Retina (tissue), 1 donor: ENCODE measurements at places on chromosomes 12 and 14.

- DNase-seq = no peak
These were observed 91.8 kb upstream of the ARID2 start for GRCh38 chr12:45637706-45638105.

GRCh38 chr14:106790189-106791036 is 1264.0 kb downstream of the TMEM121 start:
- no peak for DNase-seq

GRCh38 chr12:52356762-52357580 is 10.3 kb downstream of the KRT85 start:
- DNase-seq = no peak

DNA sequence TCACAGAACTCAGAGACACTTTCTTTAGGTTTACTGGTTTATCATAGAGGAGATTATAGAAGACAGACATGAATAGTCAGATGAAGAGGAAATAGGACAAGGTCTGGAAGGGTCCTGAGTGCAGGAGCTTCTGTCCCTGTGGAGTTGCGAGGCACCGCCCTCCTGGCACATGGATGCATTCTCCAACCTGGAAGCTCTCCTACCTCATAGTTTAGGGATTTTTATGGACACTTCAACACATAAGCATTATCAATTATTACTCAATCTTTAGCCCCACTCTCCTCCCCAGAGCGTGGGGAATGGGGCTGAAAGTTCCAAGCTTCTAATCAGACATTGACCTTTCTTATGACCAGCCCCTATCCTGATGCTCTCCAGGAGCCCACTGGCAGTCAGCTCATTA is 12.6 kb upstream of the KRT7 start:
- DNase-seq = no peak

DNA sequence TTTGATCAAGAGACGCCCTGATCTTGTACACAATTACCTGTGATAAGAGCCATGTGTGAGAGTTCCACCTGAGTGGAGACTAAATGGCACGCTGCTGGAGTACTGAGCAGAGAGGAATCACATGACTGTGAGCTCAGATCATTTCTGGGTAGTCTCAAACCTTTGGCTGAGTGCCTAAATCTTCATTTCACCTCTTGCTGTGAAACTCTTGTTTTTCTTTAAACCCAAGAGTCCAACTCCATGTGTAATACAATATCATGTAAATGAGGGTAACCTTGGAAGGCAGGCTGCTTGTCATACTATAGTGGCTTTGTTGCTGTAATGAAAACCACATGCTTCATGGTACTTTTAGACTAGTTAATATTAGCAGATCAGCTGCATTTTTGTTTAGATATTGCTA is 156.9 kb downstream of the CAND1 start:
- DNase-seq = no peak

- DNase-seq = no peak
These were observed 165.0 kb upstream of the DCN start for GRCh38 chr12:91347481-91348214.

DNA sequence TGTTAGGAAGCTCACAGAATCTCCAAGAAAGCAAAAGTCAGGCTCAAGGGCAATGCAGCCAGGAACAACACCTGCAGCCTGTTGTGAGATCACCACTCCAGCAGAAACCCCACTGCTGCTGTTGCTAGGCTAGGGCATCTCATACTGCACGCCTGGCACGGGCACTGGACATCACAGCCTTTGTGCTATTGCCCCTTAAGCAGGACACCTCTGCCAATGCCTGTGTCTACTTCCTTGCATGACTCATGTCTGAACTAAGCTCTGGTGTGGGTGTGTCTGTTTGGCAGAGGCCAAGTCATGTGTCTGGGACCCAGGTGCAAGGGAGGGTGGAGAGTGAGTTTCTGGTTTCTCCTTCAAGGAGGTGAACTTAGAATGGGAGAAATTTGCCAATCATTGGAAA is 10.0 kb upstream of the DDX47 start:
- DNase-seq = no peak
